ENCODE measurements at places on chromosomes 3 and 15.
A peak's percentile ranks its signal among the peaks of the same experiment; 100 is the strongest.

DNA sequence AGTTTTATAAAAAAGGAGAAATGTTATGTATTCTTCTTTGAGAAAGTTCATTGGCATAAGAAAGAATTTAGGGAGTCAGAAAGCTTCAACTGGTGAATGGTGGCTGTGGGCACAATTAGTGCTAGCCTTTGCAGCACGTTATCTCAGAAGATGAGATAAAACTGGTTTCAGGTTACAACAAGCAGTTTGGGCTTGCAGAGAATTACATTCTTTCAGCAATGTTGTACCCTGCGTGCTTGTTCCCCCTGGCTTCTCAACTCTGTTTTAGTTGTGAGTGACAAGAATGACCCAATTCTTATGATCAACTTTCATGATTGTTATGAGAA, 31.6 kb upstream of the ACP3 start:
- peak; percentile 67 for DNase-seq
- H3K36me3 ChIP-seq: no peaks in the 10 kb centered on the region
- H3K27me3 ChIP-seq: no peaks in the 10 kb centered on the region
- peaks cover 17% of the 10 kb centered on the region for H3K4me1 ChIP-seq

DNA sequence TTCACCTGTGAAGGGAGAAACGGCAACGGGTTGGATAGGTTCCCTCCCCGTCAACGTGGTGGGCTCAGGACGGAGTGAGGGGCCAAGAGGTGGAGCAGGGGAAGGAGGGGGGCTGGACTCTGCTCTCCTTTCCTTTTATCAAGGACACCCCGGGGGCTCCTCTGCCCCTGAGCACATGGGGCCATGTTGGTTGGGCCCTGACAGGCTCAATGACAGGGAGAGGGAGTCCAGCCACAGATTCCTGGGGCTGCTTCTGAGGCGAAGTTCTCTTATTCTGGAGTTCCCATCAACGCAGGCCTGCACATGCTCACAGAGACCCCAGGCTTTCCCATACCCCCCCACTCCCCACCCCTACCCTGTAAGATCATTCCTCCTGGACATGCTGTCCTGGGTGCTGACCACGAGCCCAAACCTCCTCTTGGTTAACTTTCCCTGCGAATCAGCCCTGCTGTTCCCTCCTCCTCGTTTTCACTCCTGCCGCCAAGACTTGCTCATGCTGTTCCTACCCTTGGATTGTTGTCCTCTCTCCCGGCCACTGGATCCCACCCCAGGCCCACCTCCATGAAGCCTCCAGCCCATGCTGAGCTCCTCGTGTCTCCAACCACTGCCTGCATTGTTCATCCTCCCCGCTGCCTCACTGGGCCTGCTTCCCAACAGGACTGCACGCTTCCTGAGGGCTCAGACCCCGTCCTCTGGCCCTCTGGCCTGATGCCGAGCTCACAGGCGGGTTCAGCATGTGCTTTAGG, 61.2 kb downstream of the SENP2 start:
- H3K4me1 ChIP-seq: no peaks in the 10 kb centered on the region
- no peak overlapping the region for H3K27ac ChIP-seq
- H3K4me3 ChIP-seq: no peak overlapping the region

- no peak for DNase-seq
- no peaks in the 10 kb centered on the region for H3K27me3 ChIP-seq
- H3K27ac ChIP-seq: no peak overlapping the region
- no peaks in the 10 kb centered on the region for H3K4me1 ChIP-seq
These were observed 153.8 kb upstream of the RORA start for GRCh38 chr15:61382927-61383326.

DNA sequence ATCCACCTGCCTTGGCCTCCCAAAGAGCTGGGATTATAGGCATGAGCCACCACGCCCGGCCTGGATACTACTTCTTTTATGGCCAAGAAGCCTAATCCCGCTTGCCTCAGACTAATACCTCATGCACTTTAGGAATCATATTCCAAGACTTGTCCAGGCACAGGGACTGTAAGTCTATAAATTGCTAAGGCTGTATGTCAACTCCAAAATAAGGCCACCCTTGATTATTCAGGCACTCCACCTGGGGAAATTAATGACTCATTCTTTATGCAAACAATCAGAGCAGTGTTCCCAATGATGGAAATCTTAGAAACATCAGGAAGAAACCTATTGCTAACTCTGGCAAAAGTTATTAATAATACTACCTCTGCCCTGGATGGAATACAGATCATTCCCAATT, 98.4 kb downstream of the ERC2 start:
- no peak overlapping the region for H3K27ac ChIP-seq
- no peaks in the 10 kb centered on the region for H3K27me3 ChIP-seq
- DNase-seq: no peak
- H3K4me3 ChIP-seq: no peak overlapping the region

DNA sequence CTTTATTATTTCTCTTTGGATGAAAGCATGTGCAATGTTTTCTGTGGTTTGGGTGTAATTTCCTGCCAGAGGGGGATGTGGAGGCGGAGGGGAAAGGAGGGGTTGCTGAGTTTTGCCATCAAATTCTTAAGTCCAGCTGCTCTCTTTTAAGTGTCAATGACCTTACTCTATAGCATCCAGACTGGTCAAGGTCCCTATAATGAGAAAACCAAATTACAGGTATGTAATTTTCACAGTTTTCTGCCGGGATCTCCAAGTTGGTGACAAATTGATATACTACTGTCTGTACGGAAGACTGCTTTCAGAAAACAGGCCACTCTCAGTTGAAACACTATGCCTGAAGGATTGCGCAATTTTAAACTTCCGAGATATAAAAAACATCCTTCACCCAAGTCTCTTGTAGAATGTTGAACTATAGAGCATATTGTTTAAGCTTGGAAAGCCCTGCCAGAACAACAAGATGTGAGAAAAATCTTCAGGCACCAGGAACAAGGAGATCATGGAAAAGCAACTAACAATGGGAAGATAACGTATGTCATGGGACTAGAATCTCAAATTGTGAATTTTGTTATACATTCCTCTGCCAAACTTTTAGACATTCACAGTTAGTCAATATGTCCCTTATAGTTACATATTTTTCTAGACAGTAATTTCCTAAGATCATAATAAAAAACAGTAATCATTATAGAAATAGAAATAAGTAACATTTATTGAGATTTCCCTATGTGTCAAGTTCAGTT, 300.7 kb upstream of the SATB1 start:
- H3K4me3 ChIP-seq: no peak overlapping the region
- H3K4me1 ChIP-seq: no peaks in the 10 kb centered on the region
- H3K27ac ChIP-seq: no peak overlapping the region
- H3K36me3 ChIP-seq: no peaks in the 10 kb centered on the region

DNA sequence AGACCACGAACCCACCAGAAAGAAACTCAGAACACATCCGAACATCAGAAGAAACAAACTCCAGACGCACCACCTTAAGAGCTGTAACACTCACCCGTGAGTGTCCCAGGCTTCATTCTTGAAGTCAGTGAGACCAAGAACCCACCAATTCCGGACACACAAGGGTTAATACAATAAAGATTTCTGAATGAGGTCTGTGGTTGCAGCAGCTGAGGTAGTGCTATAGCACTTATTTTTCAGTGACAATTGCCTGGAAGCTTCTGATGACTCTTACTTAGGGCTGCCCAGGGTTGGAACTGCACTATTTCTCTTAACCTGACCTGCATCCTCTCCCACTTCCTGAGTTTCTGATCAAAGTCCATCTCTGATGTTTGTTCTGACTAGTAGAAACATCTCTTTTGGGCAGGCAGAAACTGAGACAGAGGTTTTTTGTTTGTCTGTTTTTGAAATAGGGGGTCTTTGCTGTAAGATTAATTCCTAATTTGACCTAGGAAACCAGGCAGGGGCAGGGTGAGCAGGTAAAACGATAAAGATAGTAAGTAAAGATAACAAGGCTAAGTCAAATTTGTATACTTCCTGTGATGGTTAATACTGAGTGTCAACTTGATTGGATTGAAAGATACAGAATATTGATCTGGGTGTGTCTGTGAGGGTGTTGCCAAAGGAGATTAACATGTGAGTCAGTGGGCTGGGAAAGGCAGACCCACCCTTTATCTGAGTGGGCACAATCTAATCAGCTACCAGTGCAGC, 169.1 kb downstream of the GAP43 start:
- H3K27me3 ChIP-seq: no peaks in the 10 kb centered on the region
- no peak overlapping the region for H3K4me3 ChIP-seq
- peaks cover 33% of the 10 kb centered on the region for H3K4me1 ChIP-seq

DNA sequence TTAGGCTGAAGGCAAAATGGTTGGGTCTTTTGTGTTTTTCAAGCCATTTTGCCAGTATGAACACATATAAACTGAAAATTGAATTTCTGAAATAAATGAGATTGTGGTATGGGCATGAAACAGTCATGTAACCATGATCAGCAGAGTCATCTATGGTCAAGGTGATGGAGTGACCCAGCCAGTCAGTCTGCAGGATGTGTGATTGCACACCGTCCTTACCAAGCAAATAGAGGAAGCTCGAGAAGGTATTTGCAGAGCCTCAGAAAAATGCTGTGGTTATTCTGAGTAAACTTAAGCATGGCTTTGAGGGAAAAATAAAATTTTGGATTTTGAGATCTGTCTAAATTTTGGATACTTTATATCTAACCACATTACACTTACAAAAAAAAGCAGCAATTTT, 95.9 kb upstream of the RNF7 start:
- no peaks in the 10 kb centered on the region for H3K27me3 ChIP-seq
- no peak overlapping the region for H3K4me3 ChIP-seq
- H3K27ac ChIP-seq: no peak overlapping the region
- peaks cover 6% of the 10 kb centered on the region for H3K4me1 ChIP-seq
- H3K36me3 ChIP-seq: no peaks in the 10 kb centered on the region

DNA sequence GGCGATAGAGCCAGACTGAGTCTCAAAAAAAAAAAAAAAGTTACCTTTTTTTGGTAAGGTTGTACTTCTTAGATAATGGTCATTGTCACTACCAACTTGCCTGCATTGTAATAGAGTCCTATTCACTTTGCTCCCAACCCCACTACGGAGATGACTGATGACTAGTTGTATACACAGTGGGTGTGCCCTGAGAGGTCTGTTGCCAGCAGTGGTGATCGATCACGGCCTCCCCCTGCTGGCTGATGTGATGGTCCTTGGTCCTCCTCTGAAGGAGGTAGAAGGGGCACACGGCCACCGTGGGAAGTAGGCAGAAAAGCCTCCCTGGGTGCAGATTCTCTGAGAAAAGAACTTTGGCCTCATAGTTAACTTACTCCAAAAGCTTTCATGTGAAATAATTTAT, 10.7 kb downstream of the GCNT3 start:
- H3K27me3 ChIP-seq: peaks cover 24% of the 10 kb centered on the region
- H3K4me1 ChIP-seq: no peaks in the 10 kb centered on the region
- no peak overlapping the region for H3K4me3 ChIP-seq
- H3K27ac ChIP-seq: no peak overlapping the region
- peak; percentile 66 for DNase-seq
- H3K36me3 ChIP-seq: peaks cover 3% of the 10 kb centered on the region
